ENCODE measurements at places on chromosomes 5 and 9.

DNA sequence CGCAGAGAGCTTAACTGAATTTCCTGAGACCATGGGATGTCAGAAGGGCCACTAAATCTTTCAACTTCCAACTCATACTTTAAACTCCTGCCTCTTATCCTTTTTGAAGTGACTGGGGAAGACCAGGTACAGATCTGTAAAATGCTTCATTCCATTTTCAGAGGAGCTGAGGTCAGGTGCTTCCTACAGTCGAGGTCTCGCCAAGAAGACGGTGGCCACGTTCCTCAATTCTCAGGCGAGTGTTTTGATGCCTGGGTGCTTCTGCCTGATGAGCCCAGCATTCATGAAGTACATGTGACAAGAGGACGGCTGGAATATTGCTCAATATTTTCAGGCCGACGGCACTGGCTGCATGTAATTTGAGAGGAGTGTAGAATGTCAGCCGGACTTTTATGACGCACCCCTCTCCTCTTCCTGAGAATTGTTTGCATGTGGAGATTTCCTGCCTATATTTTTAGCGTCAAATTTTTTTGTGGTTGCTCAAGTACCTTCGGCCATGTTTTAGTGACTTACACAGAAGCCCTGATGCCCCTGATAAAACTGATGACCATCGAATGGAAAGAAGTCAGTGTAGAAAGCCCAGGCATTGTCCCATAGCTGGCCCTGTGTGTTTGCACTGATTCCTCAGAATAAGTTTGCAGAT lies 38.8 kb upstream of the GLRX start:
- DNase-seq: no peak

GRCh38 chr9:109907400-109907799 lies 127.4 kb downstream of the PALM2AKAP2 start:
- DNase-seq: no peak

DNA sequence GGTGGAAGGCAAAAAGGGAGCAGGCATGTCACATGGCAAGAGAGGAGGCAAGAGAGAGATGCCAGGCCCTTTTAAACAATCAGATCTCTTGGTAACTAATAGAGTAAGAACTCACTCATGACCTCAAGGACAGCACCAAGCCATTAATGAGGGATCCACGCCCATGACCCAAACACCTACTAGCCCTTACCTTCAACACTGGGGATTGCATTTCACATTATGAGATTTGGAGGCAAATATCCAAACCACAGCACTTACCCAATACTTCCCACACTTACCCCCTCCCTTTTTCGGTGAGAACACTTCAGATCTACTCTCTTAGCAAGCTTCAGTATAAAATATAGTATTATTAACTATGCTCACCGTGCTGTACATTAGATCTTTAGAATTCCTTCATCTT lies 41.9 kb downstream of the ZNF354A start:
- DNase-seq: no peak

GRCh38 chr9:113587471-113588031 lies 124.0 kb downstream of the RGS3 start:
- no peak for DNase-seq

GRCh38 chr5:39542511-39543285 lies 117.9 kb upstream of the DAB2 start:
- DNase-seq: no peak

DNA sequence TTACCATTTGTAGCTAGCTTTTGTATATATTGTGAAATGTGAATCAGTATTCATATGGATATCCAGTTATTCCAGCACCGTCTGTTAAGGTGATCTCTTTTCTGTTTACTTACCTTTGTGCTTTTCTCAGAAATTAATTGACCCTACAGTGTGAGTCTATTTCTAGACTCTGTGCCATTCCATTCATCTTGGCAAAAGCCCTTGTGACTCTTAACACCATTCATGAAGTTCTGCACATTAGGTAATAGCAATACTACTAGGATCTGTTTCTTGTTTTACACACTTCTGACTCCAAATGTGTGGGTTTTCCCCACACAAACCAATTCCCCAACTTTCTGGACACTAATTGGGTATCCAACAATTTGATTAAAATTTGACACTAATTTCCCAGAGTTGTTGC lies 40.4 kb downstream of the SLC12A2 start:
- no peak for DNase-seq

DNA sequence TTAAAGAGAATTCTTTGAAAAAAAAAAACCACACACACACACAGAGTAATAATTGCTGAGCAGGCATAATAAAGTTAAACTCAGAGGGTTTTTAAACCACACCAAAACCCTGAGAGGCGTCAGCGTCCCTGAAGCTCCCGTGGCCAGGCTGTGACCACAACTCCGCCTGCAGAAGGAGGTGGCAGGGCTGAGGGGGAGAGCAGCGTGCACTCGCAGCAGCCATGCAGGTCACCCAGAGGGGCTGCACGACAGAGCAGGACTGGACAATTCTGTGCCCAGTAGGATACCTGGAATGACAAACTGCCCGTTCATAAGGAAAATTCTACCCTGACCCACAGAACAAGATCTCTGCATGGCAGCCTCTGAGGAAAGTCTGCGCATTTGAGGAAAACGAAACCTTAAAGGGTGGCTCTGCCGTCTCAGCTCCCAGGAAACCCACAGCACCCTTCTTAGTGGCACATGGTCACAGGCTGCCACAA lies 44.0 kb downstream of the ROR2 start:
- DNase-seq: no peak

GRCh38 chr9:95587021-95587964 lies 70.5 kb upstream of the PTCH1 start:
- DNase-seq: no peak

- DNase-seq: peak; percentile 86
Measured at GRCh38 chr9:108933718-108934322, at the start of gene ELP1. Gene ELP1 (minus strand): TSS chr9:108934124. CDS start chr9:108931146, 2,978 bp downstream.

GRCh38 chr5:168101352-168101751 lies 190.1 kb upstream of the WWC1 start:
- no peak for DNase-seq

DNA sequence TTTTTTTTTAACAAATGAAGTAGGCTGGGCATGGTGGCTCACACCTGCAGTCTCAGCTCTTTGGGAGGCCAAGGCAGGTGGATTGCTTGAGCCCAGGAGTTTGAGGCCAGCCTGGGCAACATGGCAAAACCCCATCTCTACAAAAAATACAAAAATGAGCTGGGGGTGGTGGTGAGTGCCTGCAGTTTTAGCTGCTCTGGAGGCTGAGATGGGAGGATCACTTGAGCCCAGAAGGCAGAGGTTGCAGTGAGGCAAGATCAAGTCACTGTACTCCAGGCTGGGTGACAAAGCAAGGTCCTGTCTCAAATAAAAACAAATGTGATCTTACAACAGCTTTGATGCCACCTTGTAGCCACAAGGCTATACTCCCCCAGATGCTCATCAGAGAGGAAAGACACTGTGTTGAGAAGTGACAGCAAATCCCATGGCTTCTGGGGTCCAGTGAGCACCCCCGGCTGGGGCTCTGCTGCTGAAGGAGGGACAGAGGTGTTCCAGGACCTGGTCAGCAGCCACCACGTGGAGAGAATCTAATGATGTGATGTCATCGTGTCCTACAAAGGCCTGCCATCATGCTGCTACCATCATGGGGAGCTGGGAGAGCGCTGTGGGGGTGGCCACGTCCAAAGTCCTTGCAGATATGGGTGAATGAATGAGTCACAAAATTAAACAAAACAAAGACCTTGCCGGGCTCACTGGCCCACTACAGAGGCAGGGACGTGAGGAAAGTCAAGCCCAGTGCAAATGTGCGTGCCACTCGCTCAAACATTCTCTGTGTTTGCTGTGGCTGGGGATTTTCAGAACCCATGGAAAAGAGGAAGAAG lies 60.7 kb downstream of the PRRT1B start:
- no peak for DNase-seq

GRCh38 chr9:131167146-131167692 lies 41.8 kb downstream of the NUP214 start:
- no peak for DNase-seq

- DNase-seq: no peak
Measured at GRCh38 chr5:142032747-142033631, 20.2 kb upstream of the GNPDA1 start.

DNA sequence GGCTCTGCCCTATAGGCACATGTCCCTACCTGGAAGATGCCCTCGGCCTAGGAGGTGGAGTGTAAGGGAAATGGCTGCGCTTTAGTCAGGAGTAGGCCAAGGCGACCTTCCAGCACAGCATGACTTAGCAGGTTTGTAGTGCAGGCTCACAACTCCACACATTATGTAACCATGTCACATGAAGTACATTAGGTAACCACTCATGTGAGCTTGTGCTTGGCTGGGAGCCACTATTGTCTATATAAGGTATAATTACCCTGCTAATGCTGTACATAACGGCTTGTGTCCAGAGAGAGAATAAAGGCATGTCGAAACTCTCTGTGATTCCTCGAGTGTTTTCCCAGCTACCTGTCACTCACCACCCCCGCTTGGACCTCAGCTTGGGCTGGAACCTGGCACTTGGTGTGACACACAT lies 74.9 kb downstream of the CAMK4 start:
- DNase-seq: no peak

Measured in activated B cell treated with CpG ODN at 0.5 μM for 24 hours (primary cell).